Ovary (tissue), 10 donors: ENCODE measurements at places on chromosomes 11 and 22. TPM values are rescaled to one million over a fixed set of nuclear protein-coding genes. Genes with fewer than 3 reads are reported as not detected.

The MYO7A gene
- 10.8 TPM for total RNA-seq

The SLC22A9 gene
- total RNA-seq = not detected

The RFPL3 gene
- total RNA-seq = not detected

The PDXP gene
- total RNA-seq = 15.9 TPM

The NRGN gene
- 7.0 TPM for total RNA-seq

The CELSR1 gene
- 0.78 TPM for total RNA-seq

The RCOR2 gene
- 0.23 TPM for total RNA-seq

The ZMAT5 gene
- 17.0 TPM for total RNA-seq

- DNase-seq = no peak
Measured at GRCh38 chr22:39706376-39707140, 136.0 kb downstream of the CACNA1I start.

DNA sequence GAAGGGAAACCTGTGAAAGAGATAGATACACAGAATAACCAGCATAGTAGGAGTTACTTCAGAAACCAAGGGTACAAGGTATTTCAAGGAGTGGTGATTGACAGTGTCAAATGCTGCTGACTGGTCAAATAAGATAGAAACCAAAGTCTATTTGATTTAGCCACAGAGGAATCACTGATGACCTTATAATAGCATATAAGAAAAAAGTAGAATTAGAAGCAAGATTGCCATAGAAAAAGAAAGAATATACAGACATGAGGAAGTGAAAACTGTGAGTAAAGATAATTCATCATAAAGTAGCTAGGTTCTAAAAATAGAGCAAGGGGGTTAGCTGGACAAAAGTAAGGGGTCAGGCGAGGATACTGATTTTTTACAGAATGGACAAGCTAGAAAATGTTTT is 14.2 kb downstream of the ZBTB44 start:
- no peak for DNase-seq

DNA sequence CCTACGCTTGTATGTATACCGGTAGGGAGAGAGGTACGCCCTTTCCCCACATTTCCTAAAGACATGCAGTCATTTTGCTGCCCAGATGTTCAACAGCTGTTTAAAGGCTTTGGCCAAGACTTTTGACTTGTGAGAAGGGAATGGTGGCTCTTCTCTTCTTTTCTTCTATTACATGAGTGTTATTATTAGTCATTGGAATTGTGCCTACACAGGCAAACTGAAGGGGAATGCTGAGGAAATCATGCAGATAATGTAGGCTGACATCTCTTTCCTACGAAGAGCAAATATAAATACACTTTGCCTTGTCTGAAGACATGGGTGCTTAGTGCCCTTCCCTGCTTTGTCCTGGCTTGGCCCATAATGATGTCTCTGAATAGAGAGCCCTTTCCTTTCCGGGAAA is 194.3 kb upstream of the NARS2 start:
- DNase-seq = no peak

DNA sequence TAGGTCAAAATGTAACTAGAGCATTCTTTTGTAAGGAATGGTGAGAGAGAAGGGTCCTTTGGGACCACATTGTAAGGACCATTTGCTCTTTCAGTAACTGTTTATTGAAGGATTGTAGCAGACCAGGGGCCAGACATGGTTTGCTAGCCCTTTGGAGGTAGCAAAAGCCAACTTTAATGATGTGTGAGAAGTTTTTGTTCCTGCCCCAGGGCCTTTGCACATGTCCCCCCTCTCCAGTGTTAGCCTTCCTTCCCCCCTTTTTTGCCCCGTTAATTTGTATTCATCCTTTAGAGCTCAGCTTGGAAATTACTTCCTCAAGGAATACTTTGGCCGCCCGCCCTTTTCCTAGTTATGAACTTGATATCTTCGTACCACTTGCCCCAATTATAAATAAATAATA is 9.0 kb downstream of the LIMK2 start:
- no peak for DNase-seq

GRCh38 chr22:19097518-19097917 is 24.7 kb downstream of the DGCR2 start:
- no peak for DNase-seq

DNA sequence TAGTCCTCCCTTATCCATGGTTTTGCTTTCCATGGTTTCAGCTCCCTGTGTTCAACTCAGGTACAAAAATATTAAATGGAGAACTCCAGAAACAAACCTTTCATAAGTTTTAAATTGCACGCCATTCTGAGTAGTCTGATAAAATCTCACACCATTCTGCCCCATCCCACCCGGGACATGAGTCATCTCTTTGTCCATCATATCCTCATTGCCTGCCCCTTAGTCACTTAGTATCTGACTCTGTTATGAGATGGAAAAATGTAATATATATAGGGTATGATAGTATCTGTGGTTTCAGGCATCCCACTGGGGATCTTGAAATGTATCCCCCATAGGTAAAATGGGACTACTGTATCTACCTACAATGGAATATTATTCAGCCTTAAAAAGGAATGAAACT is 35.5 kb upstream of the FGF3 start:
- DNase-seq = no peak

DNA sequence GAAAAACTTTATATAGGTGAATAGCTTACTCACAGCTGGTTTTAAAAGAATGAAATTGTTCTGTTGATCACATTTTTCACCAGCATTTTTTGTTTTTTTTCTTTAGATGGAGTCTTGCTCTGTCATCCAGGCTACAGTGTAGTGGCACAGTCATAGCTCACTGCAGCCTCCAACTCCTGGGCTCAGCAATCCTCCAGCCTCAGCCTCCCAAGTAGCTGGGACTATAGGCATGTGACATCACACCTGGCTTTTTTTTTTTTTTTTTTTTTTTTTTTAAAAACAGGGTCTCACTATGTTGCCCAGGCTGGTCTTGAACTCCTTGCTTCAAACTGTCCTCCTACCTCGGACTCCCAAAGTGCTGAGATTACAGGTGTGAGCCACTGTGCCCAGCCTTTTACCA is 3.6 kb downstream of the PACS1 start:
- DNase-seq = no peak

GRCh38 chr22:20653795-20654342 is 120.0 kb upstream of the SERPIND1 start:
- DNase-seq = no peak

DNA sequence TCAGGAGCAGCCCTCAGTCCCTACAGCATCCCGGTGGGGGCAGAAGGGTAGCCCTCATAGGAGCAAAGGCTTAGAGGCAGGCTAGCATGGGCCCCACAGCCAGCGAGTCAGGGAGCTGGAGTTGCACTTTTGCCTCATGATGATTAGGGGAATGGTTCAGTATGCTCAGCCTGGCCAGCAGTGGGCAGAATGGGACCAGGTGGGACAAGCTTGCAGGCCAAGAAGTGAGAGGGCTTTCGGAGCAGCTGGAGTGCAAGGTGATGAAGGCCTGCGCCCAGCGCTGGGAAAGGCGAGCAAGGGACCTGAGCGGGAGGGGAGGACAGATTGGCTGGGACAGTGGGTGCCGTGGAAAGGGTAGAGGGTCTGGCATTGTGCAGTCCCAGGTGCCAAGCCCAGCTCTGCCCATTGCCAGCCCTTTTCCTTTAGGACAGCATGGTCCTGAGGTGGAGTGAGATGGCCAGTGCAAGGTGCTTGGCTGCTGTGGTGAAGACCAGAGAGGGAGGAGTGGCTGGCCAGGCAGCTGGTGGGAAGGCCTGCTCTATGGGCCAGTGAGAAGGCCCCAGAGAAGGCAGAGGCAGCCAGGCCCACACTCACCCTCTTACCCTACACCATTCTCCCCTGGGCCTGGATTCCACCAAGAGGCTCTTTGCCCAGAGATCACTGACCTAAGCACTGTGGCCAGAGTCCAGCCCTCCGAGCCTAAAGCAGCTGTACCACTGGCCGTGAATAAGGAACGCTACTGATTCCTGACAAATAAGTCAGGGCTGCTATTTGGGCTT is 47.9 kb upstream of the SUSD2 start:
- no peak for DNase-seq
